ENCODE measurements at places on chromosomes 2 and 18. TPM values are rescaled to one million over a fixed set of nuclear protein-coding genes. Genes with fewer than 3 reads are reported as not detected.

DSC3 gene
- 0.27 TPM for total RNA-seq

OTX1 gene
- total RNA-seq = 0.62 TPM

IL36G gene
- 1.8 TPM for total RNA-seq

CCDC141 gene
- total RNA-seq = 6.2 TPM

REG3A gene
- total RNA-seq = not detected

NFATC1 gene
- 21.3 TPM for total RNA-seq

TBR1 gene
- total RNA-seq = not detected

VIL1 gene
- total RNA-seq = not detected

DUSP19 gene
- total RNA-seq = 7.1 TPM

LHCGR gene
- 1.1 TPM for total RNA-seq

NEU2 gene
- total RNA-seq = not detected

IL36RN gene
- not detected for total RNA-seq

CFC1 gene
- total RNA-seq = not detected
